ENCODE measurements at places on chromosomes 13 and 19.

DNA sequence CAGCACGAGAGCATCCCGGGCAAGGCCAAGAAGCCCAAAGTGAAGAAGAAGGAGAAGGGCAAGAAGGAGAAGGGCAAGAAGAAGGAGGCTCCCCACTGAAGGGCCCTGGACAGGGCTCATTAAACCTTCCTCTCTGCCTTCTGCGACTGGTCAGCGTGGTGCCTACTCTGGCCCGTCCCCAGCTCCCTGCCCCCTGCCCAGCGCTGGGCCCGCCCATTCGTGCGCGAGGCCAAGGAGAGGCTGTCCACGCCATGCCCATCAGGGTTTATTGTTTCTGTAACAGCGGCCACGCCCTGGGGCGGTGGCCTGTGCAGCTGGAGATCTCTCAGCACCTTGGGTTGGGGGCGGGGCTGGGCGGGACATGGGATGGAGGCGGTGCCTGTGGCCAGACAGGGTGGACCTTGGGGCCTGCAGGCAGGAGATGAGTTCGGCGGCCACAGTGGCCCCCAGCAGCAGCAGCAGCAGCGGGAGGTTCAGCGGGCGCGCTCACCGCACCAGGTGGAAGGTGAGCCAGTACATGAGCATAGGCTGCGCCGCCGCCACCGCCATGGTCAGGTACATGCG is 897 bp downstream of the C19orf33 start:
- peak; percentile 89 for DNase-seq

DNA sequence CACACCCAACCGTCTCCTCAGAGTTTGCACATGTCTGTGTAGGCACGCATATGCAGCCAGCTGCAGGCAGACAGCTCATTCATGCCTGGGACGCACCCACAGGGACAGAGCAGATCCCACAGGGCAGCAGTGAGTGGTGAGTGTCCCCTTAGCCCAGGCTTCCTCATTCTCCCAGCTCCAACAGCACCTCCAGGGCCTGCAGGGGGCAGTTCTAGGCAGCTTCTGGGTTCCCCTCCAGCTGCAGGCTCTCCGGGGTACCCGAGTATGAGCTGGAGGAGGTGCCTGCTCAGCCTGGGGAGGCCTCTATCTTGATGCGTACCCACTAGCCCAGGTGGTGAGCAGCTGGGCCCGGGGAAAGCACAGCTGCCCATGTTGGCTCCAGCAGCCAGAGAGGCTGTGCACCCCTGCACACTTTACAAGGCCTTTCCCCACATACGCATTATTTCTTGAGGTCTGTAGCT is 1.3 kb upstream of the SHANK1 start:
- DNase-seq, result no peak

GRCh38 chr13:103525530-103525929 is 459.3 kb upstream of the SLC10A2 start:
- no peak for DNase-seq

GRCh38 chr19:52536448-52536800 is 9.0 kb downstream of the ZNF808 start:
- no peak for DNase-seq

DNA sequence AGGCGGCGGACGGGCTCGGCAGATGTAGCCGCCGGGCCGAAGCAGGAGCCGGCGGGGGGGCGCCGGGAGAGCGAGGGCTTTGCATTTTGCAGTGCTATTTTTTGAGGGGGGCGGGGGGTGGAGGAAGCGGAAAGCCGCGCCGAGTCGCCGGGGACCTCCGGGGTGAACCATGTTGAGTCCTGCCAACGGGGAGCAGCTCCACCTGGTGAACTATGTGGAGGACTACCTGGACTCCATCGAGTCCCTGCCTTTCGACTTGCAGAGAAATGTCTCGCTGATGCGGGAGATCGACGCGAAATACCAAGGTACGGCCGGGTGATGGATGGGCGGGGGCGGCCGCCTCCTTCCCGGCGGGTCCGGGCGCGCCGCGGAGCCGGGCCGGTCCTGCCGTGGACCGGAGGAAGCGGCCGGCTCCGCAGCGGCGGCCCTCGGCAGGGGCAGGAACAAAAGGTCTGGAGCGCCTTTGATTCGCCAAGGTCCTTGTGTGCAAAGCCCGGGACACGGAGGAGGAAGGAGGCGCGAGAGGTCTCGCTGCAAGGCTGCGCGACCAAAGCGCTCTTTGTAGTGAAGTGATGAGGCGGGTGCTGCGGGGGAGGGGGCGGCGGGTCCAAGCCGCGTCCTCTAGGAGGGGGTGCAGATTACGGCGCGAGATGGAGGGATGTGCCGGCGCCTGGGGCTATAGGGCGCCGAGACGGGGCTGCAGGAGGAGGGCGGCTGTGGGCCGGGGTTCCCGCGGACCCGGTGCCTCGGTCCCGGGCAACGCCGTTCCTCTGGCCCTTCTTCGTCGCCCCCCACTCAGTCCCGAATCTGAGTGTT is 689 bp downstream of the ING1 start:
- DNase-seq, result peak; percentile 74

GRCh38 chr19:16596399-16596798 is 24.2 kb upstream of the SLC35E1 start:
- no peak for DNase-seq

DNA sequence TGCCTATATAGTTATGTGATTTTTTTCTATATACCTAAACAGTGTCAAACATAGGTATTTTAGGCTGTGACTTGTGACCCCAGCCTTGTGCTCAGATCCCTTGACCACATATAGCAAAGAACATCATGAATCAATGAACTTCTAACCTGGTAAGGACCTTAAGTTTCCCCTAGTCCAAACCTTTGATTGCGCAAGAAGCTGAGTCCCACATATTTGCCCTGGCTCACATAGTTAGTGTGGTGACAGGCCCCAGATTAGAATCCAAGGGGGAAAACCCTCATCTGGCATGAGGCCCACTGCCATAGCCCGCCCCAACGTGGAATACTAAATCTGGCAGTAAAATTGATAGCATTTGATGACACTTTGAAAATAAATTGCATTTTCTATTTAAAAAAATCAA is 171.8 kb downstream of the MZT1 start:
- DNase-seq, result no peak

- DNase-seq, result no peak
Measured at GRCh38 chr19:31351056-31351854, 2.0 kb upstream of the TSHZ3 start.

DNA sequence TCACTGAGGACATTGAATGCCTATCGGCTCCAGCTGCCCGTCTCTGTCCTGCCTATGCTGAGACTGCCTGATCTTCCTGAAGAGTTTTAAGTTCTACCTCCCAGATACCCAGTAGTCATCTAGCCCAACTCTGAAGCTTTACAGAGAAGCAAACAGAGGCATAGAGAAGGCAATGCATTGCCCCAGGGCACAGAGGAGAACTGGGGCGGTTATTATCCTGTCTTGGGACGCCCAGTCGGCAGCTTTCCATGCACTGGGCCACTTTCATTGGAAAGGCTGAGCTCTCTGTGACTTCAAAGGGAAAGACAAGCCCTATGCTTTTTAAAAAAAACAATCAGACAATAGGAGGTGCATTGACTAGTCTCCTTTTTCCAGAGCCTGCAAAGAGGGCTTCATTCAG is 71.6 kb downstream of the HSPH1 start:
- no peak for DNase-seq

- DNase-seq, result no peak
Measured at GRCh38 chr19:855566-856120, 3.5 kb downstream of the ELANE start.

GRCh38 chr19:55679343-55680257 is 4.6 kb downstream of the EPN1 start:
- DNase-seq, result peak; percentile 70

DNA sequence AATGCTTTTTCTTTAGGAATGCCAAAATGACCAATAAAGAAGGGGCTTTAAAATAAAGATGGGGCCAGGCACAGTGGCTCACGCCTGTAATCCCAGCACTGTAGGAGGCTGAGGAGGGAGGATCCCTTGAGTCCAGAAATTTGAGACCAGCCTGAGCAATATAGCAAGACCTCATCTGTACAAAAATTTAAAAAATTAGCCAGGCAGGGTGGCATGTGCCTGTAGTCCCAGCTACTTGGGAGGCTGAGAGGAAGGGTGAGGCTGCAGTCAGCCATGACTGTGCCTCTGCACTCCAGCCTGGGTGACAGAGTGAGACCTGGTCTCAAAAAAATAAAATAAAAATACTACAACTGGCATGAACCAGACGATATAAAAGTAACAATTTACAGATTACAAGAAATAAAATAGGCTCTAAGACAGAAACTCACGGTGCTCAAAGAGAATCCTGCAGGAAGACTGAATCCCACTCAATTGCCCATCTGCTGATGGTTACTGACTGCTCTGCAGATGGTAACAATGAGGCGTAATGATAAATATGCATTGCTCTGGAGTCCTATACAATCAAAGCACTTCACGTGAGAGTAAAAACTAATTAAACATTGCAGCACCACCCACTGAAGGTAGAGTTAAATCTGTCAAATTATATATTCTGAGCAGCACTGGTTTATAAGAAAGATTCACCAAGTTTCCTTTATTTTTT is 93.2 kb downstream of the LHFPL6 start:
- no peak for DNase-seq

DNA sequence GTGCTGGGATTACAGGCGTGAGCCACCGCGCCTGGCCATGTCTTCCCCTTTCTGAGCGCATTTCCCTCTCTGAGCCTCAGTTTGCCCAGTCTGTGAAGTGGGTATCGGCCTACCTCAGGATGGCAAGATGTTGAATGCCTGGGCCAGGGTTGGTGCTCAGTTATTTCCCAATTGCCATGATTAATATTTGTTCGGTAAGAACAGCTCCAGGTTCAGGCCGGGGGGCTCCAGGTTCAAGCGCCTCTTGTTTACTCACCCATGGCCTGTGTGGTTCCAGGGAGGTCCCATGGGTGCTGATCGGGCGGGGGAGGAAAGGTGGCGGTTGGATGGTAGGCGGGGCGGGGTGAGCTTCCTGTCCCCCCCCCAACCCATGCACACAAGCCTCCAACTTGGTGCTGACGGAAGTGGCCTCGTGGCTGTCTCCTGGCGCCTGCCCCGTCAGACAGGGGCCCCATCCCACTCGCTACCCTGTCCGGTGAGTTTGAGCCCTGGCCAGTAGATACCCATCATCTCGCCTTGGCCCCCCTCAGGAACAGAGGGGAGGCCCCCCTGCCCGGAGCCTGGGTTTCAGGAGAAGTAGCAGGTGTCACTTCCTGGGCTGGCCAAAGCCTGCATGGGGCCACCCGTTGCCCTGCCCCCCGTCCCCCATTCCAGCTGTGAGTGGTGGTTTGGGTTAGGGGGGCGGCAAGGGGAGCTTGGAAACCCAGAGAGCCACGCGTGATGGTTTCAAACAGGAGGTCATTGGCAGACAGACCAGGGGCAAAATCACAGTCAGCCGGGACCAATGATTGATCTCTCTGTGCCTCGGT is at the start of gene FCHO1:
FCHO1 (plus strand) TSS at position 375 of the 809 bp plus-strand sequence. CDS start 3,688 bp downstream, outside the sequence.
- DNase-seq, result no peak

GRCh38 chr13:79398915-79399314 is 7.1 kb downstream of the RBM26 start:
- DNase-seq, result no peak

DNA sequence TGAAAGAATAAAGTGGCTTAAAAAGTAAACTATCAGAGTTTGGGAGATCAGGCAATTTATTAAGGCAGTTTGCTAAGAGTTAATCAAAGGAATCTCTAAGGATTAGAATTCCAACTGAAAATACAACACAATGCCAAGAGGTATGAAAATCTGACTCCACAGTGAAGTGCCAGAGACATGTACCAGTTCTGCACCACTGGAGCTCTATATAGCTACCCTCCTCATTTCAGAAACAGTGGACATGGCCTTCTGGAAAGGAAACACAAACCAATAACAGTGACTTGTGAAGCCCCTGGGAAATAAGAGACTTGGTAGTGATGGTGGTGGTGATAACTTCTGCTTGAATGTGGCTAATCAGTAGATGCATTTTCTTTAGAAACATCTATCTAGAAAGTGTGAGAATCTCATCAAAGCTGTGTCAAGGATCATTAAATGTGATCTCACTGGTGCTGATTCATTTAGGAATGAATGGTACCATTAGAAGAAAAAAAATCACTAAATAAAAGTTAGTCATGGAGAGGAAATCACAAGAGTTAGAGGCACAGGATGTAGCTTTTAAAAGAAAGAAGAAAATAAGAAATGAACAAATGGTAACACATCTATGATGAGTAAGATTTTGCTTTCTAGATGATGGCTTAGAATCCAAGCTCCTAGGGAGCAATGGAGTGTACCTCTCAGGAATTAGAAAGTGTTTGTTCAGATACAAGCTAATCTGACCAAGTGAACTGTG is 20.1 kb upstream of the N4BP2L1 start:
- no peak for DNase-seq

GRCh38 chr19:19269952-19270694 is 3.0 kb downstream of the TM6SF2 start:
- DNase-seq, result no peak

DNA sequence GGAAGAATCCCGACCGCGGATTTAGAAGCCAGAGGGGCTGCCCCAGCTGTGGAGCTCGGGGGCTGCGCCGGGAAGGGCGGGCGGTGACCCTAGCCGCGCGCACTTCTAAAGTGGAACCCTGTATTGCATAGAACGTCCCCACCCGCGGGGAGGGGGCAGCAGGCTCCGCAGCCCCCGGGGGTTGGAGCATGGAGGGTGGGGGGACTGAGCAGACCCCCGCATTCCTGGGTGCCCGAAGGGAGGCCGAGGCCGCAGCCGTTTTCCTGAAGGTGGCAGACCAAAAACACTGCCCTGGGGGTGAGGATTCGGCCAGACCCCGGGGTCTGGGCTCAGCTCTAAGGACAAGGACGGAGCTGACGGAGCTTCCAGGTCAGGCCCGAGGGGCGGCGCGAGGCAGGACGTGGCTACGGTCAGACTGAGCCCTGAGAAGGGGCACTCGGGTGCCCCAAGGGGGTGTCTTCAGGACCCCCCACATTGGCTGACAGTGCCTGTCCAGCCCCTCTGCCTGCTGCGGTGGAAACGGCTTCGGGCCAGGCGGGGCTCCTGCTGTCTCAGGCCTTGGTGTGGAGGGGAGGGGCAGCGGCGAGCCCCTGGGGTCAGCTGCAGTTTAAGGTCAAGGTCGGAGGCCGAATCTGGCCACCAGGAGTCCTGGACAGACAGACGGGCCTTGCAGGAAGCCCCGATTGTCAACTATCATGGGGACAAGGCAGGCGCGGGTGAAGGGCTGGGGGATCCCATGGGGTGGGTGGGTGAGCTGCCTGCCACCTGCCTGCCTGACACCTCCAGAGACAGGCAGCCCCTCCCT is 12.6 kb downstream of the MKNK2 start:
- peak; percentile 74 for DNase-seq

- peak; percentile 37 for DNase-seq
Measured at GRCh38 chr19:4705413-4706131, 18.1 kb downstream of the DPP9 start.

DNA sequence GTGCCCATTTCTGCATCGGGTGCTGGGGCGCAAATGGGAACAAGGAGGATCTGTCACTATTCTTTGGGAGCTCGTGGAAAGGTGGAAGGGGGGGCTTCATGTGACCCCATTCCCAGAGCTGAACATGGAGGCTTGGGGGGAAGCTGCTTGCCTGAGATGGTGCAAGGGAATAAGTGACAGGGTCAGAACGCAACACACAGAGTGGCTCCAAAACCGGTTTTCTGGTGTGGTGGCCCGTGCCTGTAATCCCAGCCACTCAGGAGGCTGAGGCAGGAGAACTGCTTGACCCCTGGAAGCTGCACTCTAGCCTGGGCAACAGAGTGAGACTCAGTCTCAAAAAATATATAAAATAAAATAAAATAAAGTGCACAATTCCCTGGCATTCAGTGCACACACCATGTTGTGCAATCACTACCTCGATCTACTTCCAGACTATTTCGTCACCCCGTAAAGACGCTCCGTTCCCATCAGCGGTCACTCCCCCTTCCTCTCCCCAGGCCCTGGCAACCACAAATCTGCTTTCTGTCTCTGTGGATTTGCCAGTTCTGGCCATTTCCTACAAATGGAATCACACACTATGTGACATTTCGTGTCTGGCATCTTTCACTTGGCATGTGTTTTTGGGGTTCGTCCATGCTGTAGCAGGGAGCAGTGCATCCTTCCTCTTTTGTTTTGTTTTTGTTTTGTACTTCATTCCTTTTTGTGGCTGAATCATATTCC is 18.2 kb upstream of the COMP start:
- no peak for DNase-seq

Measured in kidney (tissue), 22 donors.